ENCODE measurements at places on chromosomes 6 and 20. TPM values are rescaled to one million over a fixed set of nuclear protein-coding genes. Genes with fewer than 3 reads are reported as not detected.
A peak's percentile ranks its signal among the peaks of the same experiment; 100 is the strongest.

GRCh38 chr6:9927275-9927674, 487.6 kb downstream of the TFAP2A start:
- no peak for DNase-seq

- DNase-seq: no peak
These were observed 115.7 kb downstream of the TMEM242 start for GRCh38 chr6:157207521-157208076.

The MUC21 gene
- total RNA-seq: not detected

GRCh38 chr6:14291331-14291730, 173.8 kb downstream of the CD83 start:
- DNase-seq: no peak

The MACROD2 gene
- total RNA-seq: 1.3 TPM

DNA sequence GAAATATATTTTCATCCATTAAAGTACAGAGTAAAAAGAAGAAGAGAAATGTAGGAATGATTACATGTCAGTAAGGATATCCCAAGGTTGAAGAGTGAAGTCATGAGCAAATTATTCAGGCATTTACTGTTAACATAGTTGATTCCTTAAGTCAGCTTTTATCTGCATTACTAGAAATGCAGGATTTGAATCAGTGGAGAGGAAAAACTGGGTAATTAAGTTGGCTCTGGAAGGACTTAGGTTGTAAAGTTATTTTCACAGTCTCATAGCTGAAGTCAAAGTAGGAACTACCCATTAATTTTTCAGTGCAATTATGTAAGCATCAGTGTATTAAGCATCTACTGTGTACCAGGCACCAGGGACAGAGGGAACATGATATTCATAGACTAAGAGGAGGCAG, 7.8 kb downstream of the NAA20 start:
- DNase-seq: peak; percentile 26

- DNase-seq: no peak
These were observed 11.1 kb upstream of the PM20D2 start for GRCh38 chr6:89134723-89135122.

DNA sequence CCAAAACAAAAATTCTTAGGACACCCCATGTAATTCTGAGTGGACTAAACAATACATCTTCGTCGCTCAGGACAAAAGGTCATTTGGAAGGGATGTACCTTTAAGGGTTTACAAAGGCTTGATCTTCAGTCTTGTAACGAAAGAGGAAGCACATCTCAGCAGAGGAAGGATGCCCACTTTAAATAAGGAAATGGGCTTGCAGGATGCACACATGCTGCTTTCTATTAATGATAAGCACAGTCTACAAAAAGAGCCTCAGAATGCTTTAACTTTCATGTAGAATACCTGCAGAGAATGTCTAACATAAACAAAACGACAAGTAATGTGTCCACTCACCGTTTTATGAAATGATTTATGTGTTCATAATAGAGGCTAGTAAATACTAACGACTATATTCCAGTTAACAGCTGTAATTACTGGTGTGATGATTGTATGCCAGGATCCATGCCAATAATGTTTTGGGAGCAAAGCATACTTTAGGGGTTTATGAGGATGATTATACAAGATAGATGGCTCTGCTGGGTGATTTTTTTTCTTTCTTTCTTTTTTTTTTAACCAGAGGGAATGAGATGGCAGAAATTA, 216.9 kb downstream of the GMDS start:
- no peak for DNase-seq

DNA sequence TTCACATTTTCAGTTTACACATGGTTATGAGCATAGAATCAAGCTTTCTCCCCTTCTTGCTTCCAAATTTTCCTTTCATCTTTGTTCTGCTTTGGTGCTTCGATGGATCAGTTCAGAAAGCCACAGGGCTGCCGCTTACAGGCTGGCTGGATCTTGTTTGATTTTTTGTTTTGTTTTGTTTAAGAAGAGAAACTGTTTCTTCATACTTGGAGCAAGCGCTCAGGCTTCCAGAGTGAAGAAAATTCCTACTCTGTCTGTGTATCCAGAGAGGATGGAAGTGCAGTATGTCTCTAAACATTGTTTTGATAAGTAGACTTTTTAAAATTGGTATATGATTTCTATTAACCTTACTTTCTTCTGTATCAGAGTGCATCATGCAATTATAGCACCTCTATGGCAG, 66.9 kb downstream of the ARID1B start:
- DNase-seq: peak; percentile 37

- DNase-seq: no peak
These were observed 69.2 kb upstream of the RIPOR2 start for GRCh38 chr6:25005010-25005409.

DNA sequence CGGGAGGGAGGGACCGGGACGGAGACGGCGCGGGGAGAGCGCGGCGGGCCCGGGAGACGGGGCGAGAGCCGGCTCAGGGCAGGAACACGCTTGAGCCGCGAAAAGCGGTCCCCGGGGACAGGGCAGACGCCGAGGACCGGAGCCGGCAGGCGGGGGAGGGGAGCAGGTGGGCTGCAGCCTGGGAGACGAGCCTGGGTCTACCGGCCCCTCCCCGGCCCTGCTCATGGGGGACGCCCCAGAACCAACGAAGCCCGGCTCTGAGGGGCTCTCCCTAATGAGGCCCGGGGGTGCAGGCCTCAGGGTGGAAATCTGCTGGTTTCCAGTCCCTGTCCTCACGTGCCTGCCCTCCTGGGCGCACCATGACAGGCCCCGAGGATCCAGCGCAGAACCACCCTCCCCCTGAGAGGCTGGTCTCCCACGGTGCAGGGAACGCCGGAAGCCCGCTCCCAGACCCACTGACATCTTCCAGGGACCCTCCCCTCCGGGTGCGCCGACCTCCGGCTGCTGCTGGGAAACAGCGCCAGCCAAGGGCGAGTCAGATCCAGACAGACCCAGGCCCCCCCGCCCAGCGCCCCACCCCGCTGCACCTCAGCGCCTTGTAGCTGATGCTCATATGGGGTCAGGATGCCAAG, 571 bp upstream of the EEF1A2 start:
- DNase-seq: no peak

DNA sequence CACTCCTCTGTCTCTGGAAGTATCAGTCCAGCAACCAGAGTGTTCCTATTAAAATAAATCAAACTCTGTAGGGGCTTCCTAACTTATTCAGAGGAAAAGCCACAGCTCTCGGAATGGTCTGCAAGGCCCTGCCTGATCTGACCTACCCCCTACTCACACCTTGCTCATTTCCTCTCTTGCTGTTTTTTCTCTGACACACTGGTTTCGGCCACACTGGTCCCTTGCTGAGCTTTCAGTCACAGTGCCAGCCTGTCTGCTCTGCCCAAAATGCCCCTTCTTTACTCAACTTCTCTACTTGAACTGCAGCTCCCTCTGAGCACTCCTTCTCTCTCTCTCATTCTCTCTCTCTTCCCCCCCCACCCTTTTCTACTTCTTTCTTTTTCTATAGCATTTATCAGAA, 430.2 kb downstream of the UTRN start:
- no peak for DNase-seq

DNA sequence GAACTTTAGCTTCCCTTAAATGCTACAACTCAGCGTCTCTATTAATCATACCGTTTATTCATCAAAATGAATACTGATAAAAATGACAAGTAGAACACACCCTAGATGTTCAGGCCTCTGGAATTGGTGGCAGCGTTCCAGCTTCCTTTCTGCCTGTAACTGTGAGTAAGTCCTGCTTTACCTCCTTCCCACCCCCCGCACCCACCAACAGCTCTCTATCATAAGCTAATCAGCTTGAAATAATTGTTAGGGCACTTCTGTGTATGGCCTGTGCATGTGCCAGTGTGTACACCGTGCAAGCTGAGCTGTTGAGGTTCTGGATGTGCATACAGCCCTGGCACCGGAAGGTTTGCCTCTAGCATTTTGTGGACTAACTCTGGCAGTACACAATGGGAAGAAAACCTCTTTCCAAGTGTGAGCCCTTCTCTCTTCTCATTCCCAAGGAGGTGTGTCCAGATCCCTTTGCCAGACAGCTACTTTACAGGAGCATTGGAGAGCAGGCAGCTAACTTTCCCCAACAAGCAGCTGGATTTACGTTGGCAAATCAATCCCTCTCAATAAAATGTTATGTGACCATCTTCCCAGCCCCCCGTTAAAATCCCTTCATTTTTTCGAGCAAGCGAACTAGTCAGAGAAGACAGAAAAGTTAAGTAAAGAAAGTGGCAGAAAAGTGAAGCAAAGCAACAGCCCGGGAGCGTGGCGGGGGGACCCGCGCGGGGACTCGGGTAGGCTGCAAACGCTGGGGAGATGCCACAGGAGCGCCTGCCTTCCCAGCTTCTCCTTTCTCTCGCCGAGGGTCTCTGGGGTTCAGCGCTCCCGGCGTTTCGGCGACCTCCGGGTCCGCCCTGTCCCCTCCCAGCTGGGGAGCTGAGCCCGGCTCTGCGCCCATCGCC, 803 bp upstream of the ADGRG6 start:
- DNase-seq: peak; percentile 82

GRCh38 chr20:45085289-45085688, 15.6 kb downstream of the KCNS1 start:
- no peak for DNase-seq

GRCh38 chr6:130587778-130588520, 222.1 kb downstream of the TMEM200A start:
- DNase-seq: peak; percentile 92

GRCh38 chr6:168554898-168555617, 114.1 kb downstream of the SMOC2 start:
- no peak for DNase-seq

The FRS3 gene
- 2.7 TPM for total RNA-seq

The ROS1 gene
- total RNA-seq: 0.18 TPM

GRCh38 chr6:142935553-142936517, 9.1 kb downstream of the HIVEP2 start:
- DNase-seq: no peak

The RIPOR3 gene
- total RNA-seq: 1.6 TPM

The IMPG1 gene
- total RNA-seq: not detected

DNA sequence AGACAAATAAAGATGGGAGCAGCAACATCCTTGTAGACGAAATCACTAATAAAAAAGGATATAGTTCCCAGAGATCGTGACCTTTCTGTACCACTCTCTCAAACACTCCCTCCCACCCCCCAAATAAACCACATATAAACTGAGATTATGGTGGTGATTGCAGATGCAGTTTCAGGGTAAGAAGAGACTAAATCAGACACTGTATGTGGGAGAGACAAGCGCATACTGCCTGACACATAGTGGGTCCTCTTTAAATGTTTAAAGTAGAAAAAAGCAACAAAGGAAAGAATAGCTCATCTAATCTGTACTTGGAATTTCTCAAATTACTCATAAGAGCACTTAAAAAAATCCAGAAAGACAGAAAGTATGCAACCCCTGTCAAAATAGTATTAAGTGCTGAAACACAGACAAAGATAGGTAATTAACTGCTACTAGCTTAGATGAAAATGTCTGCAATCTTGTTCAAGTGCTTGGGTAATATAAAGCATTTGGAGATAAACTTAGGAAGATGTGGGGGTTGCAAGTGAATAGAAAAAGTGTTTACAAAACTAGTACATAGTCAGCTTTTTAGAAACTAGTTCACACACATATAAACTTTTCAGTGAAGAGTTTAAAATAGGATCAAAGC, 151.6 kb downstream of the BACH2 start:
- no peak for DNase-seq

GRCh38 chr20:17624551-17625245, 54.8 kb downstream of the DSTN start:
- DNase-seq: no peak

DNA sequence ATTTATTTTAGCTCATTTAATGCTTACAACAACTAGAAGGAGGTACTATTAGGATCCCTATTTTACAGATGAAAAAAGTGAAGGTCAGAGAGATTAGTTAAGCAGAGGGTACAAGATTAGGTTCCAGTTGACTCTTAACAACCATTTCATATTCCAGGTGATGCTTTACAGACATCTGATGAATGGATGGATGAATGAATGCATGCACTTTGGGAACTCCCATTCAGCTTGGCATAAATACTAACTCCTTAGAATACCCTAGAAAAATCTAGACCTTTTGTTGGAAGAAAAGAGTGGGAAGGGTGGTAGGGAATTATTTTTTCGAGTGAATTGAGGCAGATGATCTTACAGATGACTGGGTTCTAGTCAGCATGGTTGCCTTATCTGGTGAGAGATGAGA, 746 bp upstream of the SNRPB2 start:
- DNase-seq: no peak

The OPRM1 gene
- not detected for total RNA-seq

DNA sequence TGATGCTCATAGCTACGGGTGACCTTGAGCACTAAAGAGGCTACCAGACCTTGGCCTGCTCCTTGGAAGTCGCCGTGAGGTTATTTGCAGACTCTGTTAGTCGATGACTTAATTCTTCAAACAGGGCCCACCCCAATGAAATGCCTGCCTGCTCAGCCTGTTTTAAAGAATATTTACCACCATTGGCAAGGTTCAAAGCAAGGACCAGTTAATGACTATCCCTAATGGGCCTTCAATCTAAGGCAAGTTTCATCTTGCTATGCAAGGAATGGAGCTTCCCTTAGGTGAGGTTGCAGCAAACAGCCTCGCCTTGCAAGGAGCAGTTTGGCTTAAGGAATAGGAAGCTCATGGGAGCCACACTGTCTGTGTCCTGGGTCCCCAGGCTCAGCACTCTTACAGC, 22.9 kb upstream of the SPO11 start:
- no peak for DNase-seq

- DNase-seq: peak; percentile 31
These were observed 113.3 kb upstream of the TRAF3IP2 start for GRCh38 chr6:111718990-111719389.

- DNase-seq: no peak
These were observed 65.3 kb downstream of the PRR18 start for GRCh38 chr6:166242888-166243287.

DNA sequence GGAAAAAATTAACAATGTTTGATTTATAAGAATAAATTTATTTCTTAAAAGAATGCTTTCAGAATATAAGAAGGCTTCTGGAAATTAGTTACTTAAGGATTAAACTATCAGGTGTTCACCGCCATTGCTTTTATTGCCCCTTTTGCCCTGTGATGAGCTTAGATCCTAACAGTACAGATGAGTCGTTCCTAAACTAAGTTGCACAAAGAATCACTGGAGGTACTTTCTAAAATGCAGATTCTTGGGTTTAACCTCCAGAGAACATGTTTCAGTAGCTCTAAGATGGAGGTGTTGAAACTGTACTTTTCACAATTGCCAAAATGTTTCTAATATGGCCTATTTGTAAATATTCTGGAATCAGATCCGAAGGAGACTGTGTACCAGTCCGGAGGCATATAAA, 211.9 kb downstream of the GMDS start:
- DNase-seq: no peak

- no peak for DNase-seq
These were observed 23.9 kb downstream of the EPM2A start for GRCh38 chr6:145711372-145711771.

The MUCL3 gene
- under 0.01 TPM for total RNA-seq

The PDYN gene
- not detected for total RNA-seq

The HLA-DOB gene
- total RNA-seq: not detected

The PHACTR2 gene
- total RNA-seq: 74.7 TPM
